ENCODE measurements at places on chromosomes 5 and 9.

DNA sequence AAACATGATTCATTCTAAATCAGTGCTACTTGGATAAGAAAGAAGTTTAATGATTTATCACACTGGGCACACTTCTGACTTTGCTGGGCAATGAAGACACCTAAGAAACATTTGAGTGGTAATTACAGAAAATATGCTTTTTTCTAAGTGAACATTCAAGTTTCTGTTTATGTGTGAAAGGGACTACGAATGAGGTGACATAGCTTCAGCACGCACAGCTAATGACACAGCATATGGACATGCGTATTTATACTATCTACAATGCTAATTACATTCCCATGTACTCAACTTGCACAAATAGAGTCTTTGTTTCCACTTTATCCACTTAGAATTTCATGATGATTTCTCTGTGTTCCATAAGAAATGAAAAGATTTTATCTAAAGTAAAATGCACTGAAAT lies 40.6 kb downstream of the FREM1 start:
- no peak for DNase-seq

GRCh38 chr5:97181856-97182545 lies 1.0 kb downstream of the RIOK2 start:
- DNase-seq = no peak

DNA sequence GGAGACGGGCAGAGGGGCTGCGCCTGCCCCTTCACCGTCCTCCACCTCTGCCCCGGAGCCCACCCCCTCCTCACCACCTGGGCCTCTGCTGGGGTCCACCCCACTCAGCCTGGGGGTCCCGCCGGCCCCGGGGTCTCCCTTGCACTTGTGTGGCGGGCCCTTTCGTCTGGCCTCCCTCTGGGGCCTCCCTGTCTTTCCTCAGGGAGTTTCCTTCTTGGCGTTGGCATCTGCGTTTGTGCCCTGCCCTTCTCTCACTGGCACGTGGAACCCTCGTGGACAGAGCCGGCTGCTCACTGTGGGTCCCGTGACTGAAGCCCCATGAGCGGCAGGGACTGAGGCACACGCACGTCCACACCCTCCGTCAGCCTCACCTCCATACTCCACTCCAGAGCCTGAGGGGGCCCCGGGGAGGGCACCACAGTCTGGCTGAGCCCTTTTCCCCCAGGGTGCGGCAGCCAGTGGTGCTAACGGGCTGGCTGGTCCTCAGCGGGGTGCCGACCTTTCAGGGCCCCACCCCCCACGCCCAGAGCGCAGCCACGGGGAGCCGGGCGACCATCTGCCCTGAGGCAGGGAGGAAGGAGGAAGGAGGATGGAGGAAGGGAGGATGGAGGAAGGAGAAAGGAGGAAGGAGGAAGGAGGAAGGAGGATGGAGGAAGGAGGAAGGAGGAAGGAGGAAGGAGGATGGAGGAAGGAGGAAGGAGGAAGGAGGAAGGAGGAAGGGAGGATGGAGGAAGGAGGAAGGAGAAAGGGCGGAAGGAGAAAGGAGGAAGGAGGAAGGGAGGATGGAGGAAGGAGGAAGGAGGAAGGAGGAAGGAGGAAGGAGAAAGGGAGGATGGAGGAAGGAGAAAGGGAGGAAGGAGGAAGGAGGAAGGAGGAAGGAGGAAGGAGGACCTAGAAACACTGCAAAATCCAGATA lies 53.0 kb upstream of the NRARP start:
- no peak for DNase-seq

DNA sequence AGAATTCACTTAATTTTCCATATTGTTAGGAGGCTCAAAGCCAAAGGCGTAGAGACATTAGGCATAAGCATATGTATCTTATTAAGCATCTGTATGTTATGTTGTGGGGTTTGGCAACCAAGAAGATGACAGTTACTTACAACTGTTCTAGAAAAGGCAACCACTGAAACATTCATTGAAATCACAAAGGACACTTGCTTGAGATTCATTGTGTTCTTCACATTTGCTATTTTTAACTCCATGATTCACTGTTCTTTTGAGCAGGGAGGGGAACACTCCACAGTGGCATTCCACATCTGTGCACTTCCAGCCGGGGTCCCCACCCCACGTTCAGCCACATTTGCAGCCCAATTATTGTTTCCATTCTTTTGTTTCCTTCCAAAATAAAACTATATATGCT lies 107.1 kb downstream of the PALM2AKAP2 start:
- no peak for DNase-seq

GRCh38 chr5:134565791-134566740 lies 40.6 kb downstream of the JADE2 start:
- no peak for DNase-seq

DNA sequence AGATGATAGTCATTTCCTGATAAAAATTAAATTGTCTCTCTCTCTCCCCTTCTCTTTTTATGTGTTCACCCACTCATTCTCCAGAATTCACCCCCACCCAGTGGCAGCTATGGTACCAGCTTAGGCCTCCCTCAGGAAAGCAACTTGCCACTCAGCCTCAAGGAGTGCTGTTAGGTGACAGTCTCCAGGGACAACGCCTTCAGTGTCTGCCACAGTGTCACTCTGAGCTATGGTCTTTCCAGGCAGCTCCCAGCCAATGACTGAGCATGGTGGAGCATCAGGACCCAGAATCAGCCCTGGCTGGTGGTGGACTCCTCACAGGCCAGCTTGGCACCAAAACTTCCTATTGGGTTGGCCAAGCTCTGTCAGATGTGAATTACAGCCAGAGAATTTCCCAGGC lies 140.9 kb upstream of the PIK3R1 start:
- DNase-seq = no peak

- no peak for DNase-seq
Measured at GRCh38 chr5:93221-93980, 1.4 kb downstream of the PLEKHG4B start.

GRCh38 chr5:53116597-53116996 lies 7.0 kb upstream of the MOCS2 start:
- no peak for DNase-seq

GRCh38 chr9:108272349-108272899 lies 583.4 kb downstream of the ACTL7B start:
- peak; percentile 49 for DNase-seq

GRCh38 chr9:33043671-33044070 lies 18.6 kb downstream of the DNAJA1 start:
- DNase-seq = no peak

- DNase-seq = no peak
Measured at GRCh38 chr5:160743027-160743426, 109.0 kb downstream of the ATP10B start.

GRCh38 chr9:133735415-133735775 lies 2.8 kb downstream of the SARDH start:
- DNase-seq = no peak

DNA sequence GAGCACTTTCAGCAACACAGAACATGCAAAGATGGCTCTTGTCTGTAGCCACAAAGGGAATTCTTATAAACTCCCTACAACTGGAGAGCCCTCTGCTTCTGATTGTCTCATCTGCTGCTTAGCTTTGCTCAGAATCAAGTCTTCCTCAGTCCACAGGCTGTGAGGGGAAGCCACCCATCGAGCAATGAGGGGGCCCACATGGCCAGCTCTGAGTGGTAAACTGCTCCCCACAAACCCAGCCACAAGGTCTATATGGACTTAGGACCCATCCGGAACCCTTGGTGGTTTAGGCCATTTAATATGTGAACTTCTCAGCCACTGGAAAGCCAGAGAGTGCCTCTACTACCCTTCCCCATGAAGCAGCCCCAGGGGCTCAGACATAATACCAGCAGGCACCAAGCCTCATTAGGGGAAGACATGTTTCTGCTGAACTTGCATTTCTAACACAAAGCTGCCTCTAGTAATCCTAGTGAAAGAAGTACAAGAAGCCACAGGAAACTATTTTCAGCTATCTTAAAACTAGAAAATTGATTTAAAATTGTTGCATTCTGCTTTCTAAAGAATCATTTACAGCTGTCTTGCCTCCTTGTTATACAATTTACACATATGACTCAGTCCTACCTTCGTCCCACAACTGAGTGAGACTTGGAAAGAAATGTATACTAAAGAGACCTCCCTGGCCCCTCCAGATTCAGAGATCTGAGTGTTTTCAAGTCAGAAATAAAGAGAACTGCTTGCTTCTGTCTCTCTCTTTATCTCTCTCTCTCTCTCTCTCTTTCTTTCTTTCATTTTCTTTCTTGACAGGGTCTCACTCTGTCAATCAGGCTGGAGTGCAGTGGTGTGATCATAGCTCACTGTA lies 90.2 kb downstream of the ESM1 start:
- DNase-seq = no peak

GRCh38 chr9:18390393-18390792 lies 83.6 kb upstream of the ADAMTSL1 start:
- no peak for DNase-seq

DNA sequence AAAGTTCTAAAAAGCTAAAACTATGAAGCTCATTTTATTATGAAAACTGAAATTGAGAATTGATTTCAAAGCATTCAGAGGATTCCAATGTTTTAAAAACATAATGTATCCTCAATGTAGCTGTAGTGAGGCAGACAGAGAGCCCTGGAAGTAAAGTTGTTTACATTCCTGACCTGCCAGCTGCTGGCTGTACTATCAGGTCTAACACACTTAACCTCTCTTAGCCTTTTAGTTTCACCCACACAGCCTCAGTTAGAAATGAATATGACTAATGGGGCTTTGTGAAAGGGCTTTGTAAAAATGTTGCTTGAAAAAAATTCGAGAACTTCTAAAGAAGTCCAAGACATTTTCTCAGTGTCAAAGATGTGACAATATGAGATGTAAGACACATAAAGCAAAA lies 122.6 kb downstream of the FBXL17 start:
- no peak for DNase-seq

GRCh38 chr9:117374076-117374725 lies 40.7 kb downstream of the ASTN2 start:
- no peak for DNase-seq

GRCh38 chr9:92528522-92528849 lies 7.3 kb downstream of the ECM2 start:
- no peak for DNase-seq

GRCh38 chr5:82593481-82593880 lies 315.3 kb upstream of the RPS23 start:
- no peak for DNase-seq

GRCh38 chr5:136781464-136781863 lies 416.1 kb upstream of the TRPC7 start:
- DNase-seq = no peak

DNA sequence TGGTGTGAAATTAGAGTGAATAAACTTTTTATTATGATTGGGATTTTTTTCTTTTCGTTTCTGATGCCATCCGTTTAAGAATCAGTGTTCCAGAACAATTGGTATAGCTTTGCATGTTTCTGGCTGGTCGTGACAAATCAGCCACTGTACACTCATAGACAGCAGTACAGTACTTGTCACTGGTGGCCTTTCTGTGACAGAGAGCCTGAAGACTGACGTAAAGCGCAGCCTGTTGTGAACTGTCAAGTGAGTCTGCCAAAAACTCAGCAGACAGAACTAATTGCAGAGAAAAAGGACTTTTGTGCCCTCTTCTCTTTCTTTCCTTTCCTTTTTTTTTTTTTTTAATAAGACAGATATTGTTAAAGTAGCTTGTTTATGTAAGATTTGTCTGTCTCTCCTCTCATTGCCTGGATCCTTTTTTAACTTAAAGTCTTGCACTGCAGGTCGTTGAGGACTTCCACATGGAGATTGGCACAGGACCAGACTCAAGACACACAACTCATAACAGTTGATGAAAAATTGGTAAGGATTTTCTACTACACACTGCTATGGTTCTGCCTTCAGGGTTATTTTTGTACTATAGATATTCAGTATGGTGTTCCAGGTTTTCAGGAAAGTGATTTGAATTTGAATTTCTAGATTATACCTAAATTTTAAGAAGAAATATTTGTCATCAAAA lies 42.7 kb downstream of the NDUFS4 start:
- DNase-seq = no peak

DNA sequence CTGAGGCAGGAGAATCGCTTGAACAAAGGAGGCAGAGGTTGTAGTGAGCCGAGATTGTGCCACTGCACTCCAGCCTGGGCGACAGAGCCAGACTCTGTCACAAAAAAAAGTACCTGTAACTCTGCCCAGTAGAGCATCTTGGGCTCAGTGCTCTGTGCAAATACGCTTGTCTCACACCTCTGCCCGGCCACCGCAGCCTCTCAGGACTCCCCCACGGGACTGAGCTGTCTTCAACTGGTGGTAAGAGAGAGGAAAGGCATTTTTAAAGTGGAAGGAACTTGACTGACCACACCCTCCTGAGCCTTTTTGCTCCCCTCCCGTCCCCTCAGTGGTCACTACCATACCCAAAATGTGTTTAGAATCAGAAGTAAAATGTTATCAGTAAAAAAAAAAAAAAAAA lies 174.3 kb upstream of the PIK3R1 start:
- DNase-seq = no peak

GRCh38 chr9:127084076-127085039 lies 38.1 kb downstream of the ANGPTL2 start:
- no peak for DNase-seq

- DNase-seq = no peak
Measured at GRCh38 chr5:143271431-143271830, 132.1 kb downstream of the NR3C1 start.

GRCh38 chr9:93929231-93929630 lies 25.9 kb downstream of the BARX1 start:
- DNase-seq = no peak

GRCh38 chr5:179251276-179251969 lies 93.8 kb downstream of the ADAMTS2 start:
- no peak for DNase-seq

- DNase-seq = no peak
Measured at GRCh38 chr9:115071176-115071575, 46.8 kb downstream of the TNC start.

- no peak for DNase-seq
Measured at GRCh38 chr9:91867740-91868139, 82.3 kb downstream of the ROR2 start.

- no peak for DNase-seq
Measured at GRCh38 chr9:128689293-128689774, 312 bp downstream of the SET start.

- DNase-seq = no peak
Measured at GRCh38 chr9:72415163-72415562, 50.2 kb upstream of the ZFAND5 start.

GRCh38 chr9:7567687-7568086 lies 231.9 kb downstream of the DMAC1 start:
- DNase-seq = no peak

- peak; percentile 15 for DNase-seq
Measured at GRCh38 chr5:162068412-162068811, 839 bp downstream of the GABRG2 start.

DNA sequence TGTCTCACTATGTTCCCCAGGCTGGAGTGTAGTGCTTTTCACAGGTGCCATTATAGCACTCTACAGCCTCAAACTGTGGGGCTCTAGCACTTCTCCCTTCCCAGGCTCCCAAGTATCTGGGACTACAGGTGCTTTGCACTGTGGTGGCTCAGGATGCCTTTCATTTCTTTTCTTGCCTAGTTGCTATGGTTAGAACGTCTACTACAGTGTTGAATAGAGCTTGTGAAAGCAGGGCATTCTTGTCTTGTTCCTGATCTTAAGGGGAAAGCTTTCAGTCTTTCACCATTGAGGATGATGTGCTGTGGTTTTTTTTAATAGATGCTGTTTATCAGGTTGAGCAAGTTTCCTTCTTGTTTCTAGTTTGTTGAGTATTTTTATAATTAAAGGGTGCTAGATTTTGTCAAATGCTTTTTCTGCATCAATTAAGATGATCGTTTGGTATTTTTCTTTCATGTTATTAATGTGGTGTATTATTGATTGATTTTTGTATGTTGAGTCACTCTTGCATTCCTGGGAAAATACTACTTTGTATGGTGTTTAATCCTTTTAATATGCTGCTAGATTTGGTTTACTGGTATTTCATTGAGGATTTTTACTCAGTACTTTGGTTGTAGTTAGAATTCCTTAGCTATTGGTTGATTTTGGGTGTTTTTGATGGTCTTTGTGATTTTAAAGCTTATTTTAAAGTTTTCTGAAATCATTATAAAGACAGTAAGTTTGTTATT lies 35.6 kb downstream of the GPBP1 start:
- no peak for DNase-seq

Measured in HuH-7 (cell line).